C1 segment of cervical spinal cord (tissue), 14 donors: ENCODE measurements at places on chromosomes 4 and X.

GRCh38 chr4:588351-588849 is 12.3 kb upstream of the TMEM271 start:
- no peak for DNase-seq

GRCh38 chr4:124055336-124055735 is 657.2 kb downstream of the ANKRD50 start:
- DNase-seq, result no peak

DNA sequence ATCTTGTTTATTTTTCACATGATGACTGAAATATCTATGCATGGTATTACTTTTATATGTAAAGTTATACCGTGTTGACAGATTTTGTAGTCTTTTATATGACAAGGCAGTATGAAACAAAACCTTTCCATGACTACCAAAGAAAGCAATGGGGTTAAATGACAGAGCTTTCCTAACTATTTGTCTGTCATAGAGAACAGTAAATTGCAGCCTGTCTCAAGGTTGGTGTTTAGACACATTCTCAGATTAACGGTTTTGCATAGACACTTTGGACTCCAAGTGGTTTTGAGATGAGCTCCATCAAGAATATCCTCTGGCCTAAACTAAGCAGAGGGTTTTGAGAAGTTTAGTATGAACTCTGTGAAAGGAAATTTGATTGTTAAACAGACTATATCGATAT is 180.7 kb upstream of the TENM3 start:
- DNase-seq, result no peak

GRCh38 chrX:71296806-71297205 is 4.7 kb upstream of the ITGB1BP2 start:
- no peak for DNase-seq

DNA sequence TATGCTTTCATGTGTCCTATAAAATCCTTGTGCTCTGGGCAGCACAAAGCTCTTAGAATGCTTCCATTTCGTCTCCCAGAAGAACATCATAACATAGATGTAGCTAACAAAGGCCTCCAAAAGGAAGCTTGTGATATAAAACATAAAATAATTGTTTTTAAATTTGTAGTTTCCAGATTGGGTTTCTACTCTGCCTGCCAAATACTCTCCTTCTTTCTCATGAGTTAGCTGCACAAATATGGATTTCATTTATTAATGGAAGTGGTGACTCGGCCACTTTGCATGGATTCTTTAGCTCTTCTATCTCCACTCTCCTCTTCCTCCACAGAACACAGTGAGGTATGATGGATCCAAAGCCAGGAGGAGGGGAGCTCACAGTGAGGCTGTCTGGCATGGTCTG is 265.4 kb downstream of the COL25A1 start:
- DNase-seq, result no peak

- DNase-seq, result no peak
These were observed 163.8 kb downstream of the MSN start for GRCh38 chrX:65831268-65831667.

DNA sequence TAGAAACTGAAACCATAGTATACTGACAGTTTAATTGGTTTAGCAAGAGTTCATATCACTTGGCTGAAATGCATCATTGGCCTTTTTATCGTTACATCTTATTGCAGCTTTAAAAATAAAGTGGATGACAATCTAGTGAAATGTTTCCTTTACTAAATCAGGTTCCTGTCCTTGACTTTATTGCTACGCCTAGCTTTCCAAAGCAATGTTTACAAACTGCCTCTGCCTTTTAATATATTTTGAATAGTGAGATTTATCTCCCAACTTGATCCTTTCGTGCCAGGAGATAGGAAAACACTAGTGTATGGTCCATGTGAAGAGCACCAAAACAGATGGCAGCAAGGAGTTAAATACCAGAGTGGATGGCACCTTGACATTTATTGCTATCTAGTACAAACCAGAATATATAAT is 67.0 kb downstream of the GPC3 start:
- no peak for DNase-seq

GRCh38 chr4:2961421-2961810 is 1.8 kb downstream of the NOP14 start:
- DNase-seq, result no peak

DNA sequence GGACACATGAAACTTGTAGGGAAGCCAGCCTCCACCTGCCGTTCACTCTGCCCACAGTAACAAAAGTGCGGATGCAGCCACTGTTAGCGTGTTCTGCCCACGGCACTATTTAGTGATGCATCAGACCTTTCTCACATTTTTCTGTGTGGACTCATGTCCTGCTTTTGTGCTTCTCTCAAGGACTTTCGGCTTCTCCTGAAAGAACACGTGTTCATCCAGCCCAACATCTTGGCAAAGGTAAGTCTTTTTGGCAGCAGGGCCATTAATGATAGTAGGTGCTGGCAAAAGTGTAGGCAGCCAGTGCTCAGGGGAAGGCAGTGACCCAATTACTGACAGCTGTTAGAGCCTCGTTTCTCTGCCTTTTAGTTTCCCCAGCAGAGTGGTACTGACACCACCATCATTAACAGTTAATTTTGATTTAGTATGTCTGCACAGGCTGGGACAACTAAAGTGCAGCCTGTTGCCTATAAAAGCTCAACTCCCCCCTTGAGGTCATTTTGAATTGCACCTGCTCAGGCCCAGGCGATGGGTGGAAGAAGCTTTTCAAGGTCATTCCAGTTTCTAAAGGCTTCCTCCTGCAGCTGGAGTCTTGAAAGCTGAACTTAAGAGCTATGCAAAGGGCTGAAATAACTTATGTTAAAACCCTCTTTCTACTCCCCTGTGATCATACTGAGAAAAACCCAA is 54.5 kb upstream of the HPSE start:
- DNase-seq, result no peak

DNA sequence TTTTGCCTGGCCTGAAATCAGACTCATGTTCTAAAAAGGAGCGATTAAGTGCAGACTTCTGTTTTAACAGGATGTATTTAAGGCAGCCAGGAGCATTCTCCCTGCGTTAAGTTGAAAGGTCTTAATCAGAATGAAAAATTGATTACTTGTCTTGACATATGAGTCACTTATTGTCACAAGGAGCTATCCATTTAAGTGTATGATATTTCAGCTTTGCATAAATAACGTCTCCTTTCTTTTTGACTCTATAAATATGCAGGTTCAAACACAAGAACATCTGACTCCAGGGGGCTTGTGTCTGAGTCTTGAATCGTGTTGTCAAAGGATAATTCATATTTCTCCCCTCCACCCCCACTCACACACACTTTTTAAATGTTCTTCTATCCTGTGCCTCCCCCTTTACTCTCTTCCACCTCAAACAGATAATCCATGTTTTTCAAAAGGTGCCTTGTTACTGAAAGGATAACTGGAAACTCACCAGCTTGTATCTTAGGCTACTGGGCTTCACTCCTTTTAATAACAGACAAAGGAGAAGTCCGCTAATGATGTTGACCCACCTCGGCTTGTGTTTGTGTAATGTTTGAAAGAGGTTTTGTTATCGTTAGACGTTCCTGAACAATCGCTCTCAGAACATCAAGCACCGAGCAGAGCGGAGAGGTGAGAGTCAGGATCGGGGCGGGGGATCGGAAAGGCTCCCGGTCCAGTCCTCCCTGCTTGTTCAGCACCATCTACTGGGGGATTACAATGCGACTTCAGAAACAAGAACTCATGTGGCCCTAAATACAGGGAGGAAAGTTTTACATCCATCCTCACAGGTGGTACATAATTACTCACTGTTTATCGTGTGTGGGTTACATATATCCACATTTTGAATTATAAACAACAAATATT is 107.5 kb upstream of the RPL34 start:
- DNase-seq, result no peak

- no peak for DNase-seq
These were observed 67.7 kb upstream of the PGRMC2 start for GRCh38 chr4:128355305-128355704.

GRCh38 chr4:67892253-67892652 is 8.5 kb upstream of the TMPRSS11D start:
- DNase-seq, result no peak

- DNase-seq, result no peak
These were observed 164.1 kb downstream of the DTHD1 start for GRCh38 chr4:36445480-36445879.

- peak; percentile 12 for DNase-seq
These were observed 1.2 kb downstream of the CD38 start for GRCh38 chr4:15779306-15779705.

GRCh38 chr4:11910812-11911211 is 482.1 kb upstream of the HS3ST1 start:
- DNase-seq, result no peak

DNA sequence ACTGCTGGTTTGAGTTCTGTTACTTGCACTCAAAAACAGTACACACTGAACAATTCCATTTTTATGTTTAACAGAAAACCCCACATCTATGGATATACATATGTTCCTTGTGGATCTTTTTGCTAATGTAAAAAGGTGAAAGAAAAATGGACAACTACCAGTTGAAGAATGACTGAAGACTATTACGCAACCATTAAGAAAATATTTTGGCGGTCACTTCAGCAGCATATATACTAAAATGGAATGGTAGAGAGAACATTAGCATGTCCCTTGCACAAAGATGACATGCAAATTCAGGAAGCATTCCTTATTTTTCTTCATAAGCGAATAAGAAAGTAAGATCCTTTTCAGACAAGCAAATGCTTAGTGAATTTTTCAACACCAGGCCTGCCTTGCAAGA is 84.6 kb upstream of the FMR1 start:
- no peak for DNase-seq
